Pulmonary artery endothelial cell (primary cell): ENCODE measurements at places on chromosomes 3 and 15. TPM values are rescaled to one million over a fixed set of nuclear protein-coding genes. Genes with fewer than 3 reads are reported as not detected.

DNA sequence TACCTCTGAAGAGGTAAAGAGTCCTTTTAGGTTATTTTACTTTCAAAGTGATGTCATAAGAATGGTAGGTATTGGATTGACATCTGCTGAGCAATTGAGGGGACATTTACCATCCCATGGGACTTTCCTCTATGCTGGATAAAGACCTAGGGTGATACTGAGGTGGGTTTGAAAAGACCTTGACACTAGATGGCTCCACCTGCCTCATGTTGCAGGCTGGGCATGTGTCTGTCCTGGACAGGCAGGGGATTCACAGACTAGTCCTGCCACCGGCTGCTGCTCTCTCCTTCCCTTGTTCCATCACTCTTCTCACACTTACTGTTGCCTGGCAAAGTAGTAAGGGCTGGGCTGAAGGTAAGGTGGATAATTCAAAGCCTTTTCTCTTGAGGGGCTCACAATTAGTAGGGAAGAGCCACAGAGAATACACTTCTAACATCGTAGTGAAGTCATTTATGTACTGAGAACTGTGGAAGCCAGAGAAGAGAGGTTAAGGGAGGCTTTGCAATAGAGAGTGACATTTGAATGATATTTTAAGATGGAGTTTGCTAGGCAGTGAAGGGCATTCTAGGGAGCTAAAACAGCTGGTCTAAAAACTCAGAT is 27.7 kb downstream of the TRAK1 start:
- DNase-seq = no peak

Gene CCPG1
- 49.3 and 72.2 TPM in 2 replicates for total RNA-seq

Gene TEX9
- 1.2 and 1.6 TPM in 2 replicates for total RNA-seq

Gene BRPF1
- total RNA-seq = 20.7 and 22.6 TPM in 2 replicates
